Cardiac muscle cell (in vitro differentiated cells and primary cell): ENCODE measurements at places on chromosomes 11 and 22. TPM values are rescaled to one million over a fixed set of nuclear protein-coding genes. Genes with fewer than 3 reads are reported as not detected.

- no peak for DNase-seq
Observed at GRCh38 chr11:3954448-3955298, 99.2 kb downstream of the STIM1 start.

GRCh38 chr11:44264761-44265160 is 45.2 kb downstream of the ALX4 start:
- no peak for DNase-seq

DNA sequence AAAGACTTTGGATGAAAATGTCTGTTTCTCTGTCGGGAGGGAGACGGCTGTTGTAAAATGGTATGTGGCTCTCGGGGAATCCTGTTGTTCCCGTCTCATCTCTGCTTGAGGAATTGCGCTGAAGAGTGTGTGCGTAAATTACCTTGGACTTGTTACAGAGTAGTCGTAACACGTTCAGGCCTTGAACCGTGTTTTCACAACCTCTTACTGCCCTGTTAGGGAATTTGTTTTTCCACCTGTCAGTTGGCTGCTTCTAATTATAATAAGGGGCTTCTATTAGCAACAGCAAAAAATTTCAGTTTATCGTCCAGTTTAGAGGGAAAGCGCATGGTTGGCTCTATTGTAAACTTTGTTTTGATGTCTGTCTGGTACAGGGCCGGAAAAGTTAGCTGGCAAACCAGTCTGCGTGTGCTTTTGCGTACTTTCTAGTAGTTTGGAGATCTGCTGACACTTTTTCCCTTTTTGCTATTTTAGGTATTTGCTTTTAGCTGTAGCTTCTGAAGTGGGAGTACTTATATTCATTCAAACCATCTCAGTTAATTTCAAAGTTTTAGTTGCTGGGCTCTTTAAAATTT is 1.5 kb downstream of the HIPK3 start:
- DNase-seq, result peak; percentile 69

DNA sequence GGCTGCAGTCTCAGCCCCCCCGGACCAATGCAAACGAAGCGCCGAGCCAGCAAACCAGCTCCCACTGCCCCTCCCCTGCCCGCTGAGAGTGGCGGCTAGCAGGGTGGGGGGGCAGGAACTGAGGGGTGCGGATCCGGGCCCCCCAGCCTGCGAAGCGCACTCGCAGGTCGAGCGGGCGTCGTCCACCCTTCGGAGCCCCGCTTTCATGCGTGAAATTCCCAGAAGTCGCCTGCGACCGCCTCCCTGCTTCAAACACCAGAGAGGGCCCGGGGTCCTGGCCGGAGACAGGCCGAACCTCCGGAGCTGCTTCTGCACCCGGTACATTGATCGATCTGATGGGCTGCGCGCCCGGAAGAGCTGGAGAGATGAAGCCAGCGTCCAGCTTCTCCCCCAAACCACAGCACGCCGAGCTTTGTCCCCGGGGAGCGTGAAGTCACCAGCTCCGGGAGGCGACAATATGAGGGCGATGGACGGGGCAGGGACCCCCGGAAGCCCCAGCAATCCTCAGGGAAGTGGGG is 646 bp upstream of the PATZ1 start:
- DNase-seq, result peak; percentile 69

DNA sequence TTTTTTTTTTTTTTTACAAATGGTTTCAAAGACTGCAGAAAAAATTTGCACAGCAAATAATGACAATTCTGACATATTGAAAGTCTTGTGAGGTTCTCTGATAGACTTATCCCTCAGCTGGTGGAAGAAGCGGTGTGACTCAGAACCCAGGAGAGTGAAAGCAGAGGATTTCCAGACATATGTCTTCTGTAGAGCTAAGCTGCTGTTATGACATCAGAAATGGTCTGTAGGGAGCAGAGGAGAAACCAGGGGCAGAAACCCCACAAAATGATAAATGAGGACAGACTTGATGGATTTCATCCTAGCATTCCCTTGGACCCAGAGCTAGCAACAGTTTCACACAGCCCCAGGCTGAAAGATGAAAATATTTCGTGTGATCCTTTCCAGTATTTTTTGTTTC is 582.6 kb downstream of the METTL15 start:
- peak; percentile 28 for DNase-seq

DNA sequence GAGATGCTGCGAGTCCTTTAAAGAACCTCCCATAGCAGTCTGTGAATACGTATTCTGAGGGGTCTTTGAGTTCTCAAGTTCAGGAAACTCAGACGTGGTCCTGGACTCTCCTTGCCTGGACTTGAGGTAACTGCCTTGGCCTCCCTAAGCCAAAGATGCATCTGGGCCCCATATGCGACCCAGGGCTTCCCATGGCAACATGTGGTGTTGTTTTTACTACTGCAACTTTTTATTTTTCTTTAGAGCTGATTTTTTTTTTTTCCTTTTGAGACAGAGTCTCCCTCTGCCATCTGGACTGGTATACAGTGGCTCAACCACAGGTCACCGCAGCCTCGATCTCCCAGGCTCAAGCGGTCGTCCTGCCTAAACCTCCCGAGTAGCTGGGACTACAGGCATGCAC is 321.1 kb downstream of the ST3GAL4 start:
- DNase-seq, result no peak

- no peak for DNase-seq
Observed at GRCh38 chr22:19591568-19591967, 67.4 kb upstream of the CLDN5 start.

GRCh38 chr11:134676516-134677287 is 264.7 kb upstream of the B3GAT1 start:
- no peak for DNase-seq

DNA sequence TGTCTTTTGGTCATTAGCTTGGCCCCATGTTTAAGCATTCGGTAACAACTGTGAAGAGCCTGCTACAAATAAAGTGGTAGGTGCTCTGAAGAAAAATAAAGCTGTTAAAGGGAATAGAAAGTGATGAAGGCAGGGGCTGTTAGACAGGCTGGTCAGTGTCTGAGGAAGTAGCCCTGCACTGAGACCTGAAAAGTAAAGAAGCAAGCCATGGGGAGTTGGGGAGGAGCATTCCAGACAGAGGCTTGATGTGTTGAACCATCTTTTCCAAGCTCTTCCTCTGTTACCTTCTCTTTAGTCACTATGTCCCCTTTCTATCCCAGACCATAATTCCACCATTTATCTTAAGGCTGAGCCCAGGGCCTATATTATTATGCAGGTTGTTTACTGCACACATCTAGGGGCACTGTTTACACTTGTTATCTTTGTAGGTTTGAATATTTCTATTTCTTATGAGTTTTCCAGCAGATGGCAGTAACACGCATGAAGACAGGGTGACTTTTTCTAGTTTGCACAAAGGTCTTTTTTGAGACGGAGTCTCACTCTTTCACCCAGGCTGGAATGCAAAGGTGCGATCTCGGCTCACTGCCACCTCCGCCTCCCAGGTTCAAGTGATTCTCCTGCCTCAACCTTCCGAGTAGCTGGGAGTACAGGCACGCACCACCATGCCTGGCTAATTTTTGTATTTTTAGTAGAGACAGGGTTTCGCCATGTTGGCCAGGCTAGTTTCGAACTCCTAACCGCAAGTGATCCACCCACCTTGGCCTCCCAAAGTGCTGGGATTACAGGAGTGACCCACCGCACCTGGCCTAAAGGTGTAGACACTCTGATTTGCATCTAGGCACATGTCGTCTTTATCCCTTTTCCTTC is 23.0 kb downstream of the ZFTA start:
- peak; percentile 31 for DNase-seq

DNA sequence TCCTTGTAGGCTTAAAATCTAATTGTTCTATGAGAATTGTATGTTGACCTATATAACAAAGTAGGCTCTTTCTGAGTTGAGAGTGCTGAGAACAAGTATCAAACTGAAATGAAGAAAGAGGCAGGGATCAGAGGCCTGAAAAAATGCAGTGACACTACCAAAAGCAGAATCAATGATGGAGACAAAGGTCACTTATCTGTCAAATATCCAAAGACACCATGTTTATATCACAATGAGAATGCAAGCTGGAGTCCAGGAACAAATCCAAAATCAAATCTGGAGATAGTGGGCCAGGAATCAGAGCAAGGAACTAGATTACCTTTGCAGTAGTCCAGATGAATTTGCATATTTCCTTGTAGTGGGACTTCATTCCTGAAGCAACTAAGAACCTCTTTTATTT is 377.7 kb downstream of the DLG2 start:
- DNase-seq, result no peak

The NAV2 gene
- 106 and 164 TPM in 2 replicates for total RNA-seq

The PATE4 gene
- total RNA-seq, result not detected in 2 replicates

The FIBIN gene
- 1.8 TPM in 2 replicates for total RNA-seq

The MYRF gene
- total RNA-seq, result 48.0 and 56.9 TPM in 2 replicates

The CCDC83 gene
- total RNA-seq, result not detected in 2 replicates

The MS4A12 gene
- not detected in 2 replicates for total RNA-seq

The IGLL1 gene
- total RNA-seq, result not detected in 2 replicates

The FERMT3 gene
- 0.11 and 1.8 TPM in 2 replicates for total RNA-seq
